ENCODE measurements at places on chromosomes 6 and 20. TPM values are rescaled to one million over a fixed set of nuclear protein-coding genes. Genes with fewer than 3 reads are reported as not detected.

Gene TOMM6
- total RNA-seq, result 54.6 TPM

Gene GSTA3
- total RNA-seq, result not detected

Gene B3GAT2
- total RNA-seq, result under 0.01 TPM

Gene PDE10A
- total RNA-seq, result 3.3 TPM

Gene LY6G5C
- total RNA-seq, result 0.72 TPM

DNA sequence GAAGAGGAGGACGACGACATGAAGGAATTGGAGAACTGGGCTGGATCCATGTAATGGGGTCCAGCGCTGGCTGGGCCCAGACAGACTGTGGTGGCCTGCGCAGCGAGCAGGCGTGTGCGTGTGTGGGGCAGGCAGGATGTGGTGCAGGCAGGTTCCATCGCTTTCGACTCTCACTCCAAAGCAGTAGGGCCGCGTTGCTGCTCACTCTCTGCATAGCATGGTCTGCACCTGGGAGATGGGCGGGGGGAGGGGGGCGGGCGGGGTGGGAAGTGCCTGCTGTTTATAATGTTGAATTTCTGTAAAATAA is 42.3 kb downstream of the CHMP4B start:
- DNase-seq, result no peak
- peaks cover 44% of the 10 kb centered on the region for H3K36me3 ChIP-seq
- no peak overlapping the region for H3K4me3 ChIP-seq
- no peaks in the 10 kb centered on the region for H3K27me3 ChIP-seq
- H3K27ac ChIP-seq, result no peak overlapping the region
- no peaks in the 10 kb centered on the region for H3K4me1 ChIP-seq

GRCh38 chr20:63360850-63361518 is at the start of gene CHRNA4:
TSS of gene CHRNA4 (minus strand) at chr20:63361349. CDS start at chr20:63361165, 184 bp downstream.
- no peak within 1 kb of the TSS for H3K27ac ChIP-seq
- no peak within 1 kb of the TSS for H3K4me3 ChIP-seq
- peaks cover 4% of the 10 kb centered on the region for H3K27me3 ChIP-seq
- no peaks in the 10 kb centered on the region for H3K4me1 ChIP-seq

DNA sequence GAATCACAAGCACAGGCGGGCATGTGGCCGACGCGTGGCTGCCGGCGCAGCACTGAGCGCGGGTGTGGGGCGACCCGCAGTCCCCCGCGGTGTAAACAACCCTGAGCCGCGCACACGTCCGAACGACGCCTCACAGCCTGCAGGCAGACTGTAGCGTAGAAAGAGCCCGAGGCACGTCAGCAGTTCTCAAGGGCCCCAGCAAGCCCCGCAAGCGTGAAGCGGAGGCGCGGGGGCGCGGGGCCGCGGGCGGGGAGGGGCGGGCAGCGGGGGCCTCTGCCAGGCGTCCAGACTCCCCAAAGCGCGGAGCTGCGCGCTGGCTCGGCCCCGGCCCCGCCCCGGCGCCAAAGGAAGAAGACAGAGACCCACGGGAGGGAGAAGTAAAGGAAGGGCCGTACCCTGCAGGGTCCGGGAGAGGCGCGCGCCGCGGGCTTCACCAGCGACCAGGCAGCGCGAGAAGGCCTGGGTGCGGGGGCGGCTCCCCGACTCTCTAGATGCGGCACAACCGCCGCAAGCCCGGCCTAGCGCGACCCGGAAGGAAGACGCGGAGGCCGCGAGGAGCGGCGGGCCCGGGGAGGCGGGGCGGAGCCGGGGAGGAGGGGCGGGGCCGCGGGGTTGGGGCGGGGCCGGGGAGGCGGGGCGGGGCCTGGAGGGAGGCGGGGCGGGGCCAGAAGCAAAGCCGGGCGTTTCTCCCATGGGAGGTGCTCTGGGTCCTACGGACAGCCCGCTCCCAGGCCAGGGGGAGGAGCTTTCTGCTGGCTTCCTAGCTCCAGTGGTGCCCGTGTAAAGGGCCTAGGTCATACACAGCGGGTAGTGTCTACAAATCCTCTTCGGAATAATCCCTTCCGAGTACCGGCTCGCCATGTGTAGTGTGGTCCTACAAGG is at the start of gene FBXL4:
Gene FBXL4, minus strand, starts transcription at position 536 of the 882 bp plus-strand sequence. CDS start 20,958 bp downstream, outside the sequence.
- no peaks in the 10 kb centered on the region for H3K27me3 ChIP-seq
- peaks cover 16% of the 10 kb centered on the region for H3K4me1 ChIP-seq
- DNase-seq, result peak; percentile 96
- H3K4me3 ChIP-seq, result peak within 1 kb of the TSS; percentile 88
- peak within 1 kb of the TSS; percentile 84 for H3K27ac ChIP-seq

- peaks cover under 1% of the 10 kb centered on the region for H3K27me3 ChIP-seq
- no peaks in the 10 kb centered on the region for H3K36me3 ChIP-seq
- H3K4me3 ChIP-seq, result no peak overlapping the region
- peaks cover 18% of the 10 kb centered on the region for H3K4me1 ChIP-seq
- no peak overlapping the region for H3K27ac ChIP-seq
Measured at GRCh38 chr20:49603209-49603627, 35.3 kb upstream of the PTGIS start.

GRCh38 chr6:74534465-74535211 is 671.2 kb downstream of the COL12A1 start:
- no peaks in the 10 kb centered on the region for H3K36me3 ChIP-seq
- peaks cover 5% of the 10 kb centered on the region for H3K4me1 ChIP-seq
- H3K27me3 ChIP-seq, result no peaks in the 10 kb centered on the region
- DNase-seq, result peak; percentile 10
- peak overlapping the region; percentile 30 for H3K27ac ChIP-seq

GRCh38 chr20:61997891-61998290 is 67.8 kb downstream of the TAF4 start:
- no peak for DNase-seq
- peaks cover 72% of the 10 kb centered on the region for H3K36me3 ChIP-seq
- no peak overlapping the region for H3K27ac ChIP-seq
- no peak overlapping the region for H3K4me3 ChIP-seq
- no peaks in the 10 kb centered on the region for H3K4me1 ChIP-seq

DNA sequence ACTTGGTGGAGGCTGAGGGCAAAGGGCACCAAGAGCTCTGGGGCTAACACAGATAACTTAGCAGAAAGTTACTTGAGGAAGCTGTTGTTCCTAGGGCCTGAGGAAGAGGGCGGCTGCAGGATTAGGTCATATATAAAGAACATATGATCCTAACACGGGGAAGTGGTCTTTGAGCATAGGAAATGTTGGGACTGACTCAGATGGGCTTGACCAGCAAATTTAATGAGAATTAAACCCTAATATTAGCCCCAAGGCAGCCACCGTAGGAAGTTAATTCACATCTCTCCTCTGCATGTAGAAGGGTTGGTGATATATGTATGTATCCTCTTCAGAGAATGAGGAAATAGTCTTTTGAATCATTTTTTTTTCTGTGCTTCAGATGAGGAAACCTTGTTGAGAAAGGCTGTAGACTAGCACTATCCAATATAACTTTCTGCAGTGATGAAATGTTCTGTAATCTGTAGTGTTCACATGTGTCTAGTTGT is 9.2 kb upstream of the ZBTB9 start:
- no peak overlapping the region for H3K4me3 ChIP-seq
- no peak overlapping the region for H3K27ac ChIP-seq
- no peaks in the 10 kb centered on the region for H3K4me1 ChIP-seq
- peak; percentile 67 for DNase-seq

DNA sequence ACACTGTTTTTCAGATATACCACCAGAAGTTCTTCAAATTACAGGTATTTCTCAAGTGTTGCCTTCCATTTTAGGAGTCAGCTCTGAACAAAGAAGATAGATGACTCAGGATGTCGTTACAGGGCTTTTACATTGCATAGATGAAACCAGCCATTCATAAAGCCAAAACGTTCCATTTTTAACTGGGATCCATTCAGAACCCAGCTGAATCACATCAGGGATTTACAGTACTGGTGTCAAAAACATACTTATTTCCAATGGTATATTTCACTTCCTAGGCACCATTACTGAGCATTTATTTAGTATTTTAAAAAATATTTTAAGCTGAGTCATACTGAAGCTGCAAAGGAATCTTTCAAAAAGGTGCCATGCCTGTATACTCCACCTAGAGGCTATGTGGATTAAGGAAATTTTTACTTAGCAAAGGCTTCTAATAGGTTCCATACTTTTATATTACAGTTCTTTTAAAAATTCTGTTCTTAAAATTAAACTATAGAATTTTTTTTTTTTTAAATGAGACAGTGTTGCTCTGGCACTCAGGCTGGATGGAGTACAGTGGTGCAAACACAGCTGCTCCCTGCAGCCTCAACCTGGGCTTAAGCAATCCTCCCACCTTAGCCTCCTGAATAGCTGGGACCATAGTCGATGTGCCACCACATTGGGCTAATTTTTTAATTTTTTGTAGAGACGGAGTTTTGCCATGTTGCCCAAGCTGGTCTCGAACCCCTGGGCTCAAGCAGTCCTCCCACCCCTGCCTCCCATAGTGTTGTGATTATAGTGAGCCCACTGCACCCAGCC is 2.6 kb downstream of the ASF1A start:
- peak overlapping the region; percentile 81 for H3K27ac ChIP-seq
- DNase-seq, result no peak
- H3K27me3 ChIP-seq, result no peaks in the 10 kb centered on the region
- H3K4me1 ChIP-seq, result peaks cover 24% of the 10 kb centered on the region
- peak overlapping the region; percentile 20 for H3K4me3 ChIP-seq
- peaks cover 4% of the 10 kb centered on the region for H3K36me3 ChIP-seq

- H3K4me1 ChIP-seq, result no peaks in the 10 kb centered on the region
Measured at GRCh38 chr20:35001596-35002362, 46.1 kb downstream of the MYH7B start.

- H3K27ac ChIP-seq, result no peak overlapping the region
- no peak overlapping the region for H3K4me3 ChIP-seq
- H3K27me3 ChIP-seq, result no peaks in the 10 kb centered on the region
- H3K36me3 ChIP-seq, result peaks cover 36% of the 10 kb centered on the region
- H3K4me1 ChIP-seq, result no peaks in the 10 kb centered on the region
- DNase-seq, result no peak
Measured at GRCh38 chr20:34774449-34774848, 51.0 kb downstream of the NCOA6 start.

DNA sequence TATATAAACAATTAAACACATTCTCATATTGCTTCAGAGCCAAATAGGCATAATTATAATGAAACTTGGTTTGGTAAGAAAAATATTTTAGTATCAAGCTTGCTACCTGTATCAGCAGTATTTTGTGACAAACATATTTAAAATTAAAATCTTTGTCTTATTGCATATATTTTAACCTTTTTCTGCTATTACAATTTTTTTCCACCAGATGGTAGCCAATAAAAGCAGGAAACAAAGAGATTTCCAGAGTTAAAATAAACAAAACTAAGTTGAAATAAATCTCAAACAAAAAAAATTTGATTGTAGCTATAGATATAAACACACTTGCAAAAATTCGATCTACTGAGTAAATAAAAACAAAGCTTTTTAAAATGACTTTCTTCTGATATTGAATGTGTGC is 491.3 kb upstream of the GJE1 start:
- no peak overlapping the region for H3K4me3 ChIP-seq
- H3K27ac ChIP-seq, result no peak overlapping the region
- no peaks in the 10 kb centered on the region for H3K36me3 ChIP-seq
- no peaks in the 10 kb centered on the region for H3K27me3 ChIP-seq
- H3K4me1 ChIP-seq, result no peaks in the 10 kb centered on the region

DNA sequence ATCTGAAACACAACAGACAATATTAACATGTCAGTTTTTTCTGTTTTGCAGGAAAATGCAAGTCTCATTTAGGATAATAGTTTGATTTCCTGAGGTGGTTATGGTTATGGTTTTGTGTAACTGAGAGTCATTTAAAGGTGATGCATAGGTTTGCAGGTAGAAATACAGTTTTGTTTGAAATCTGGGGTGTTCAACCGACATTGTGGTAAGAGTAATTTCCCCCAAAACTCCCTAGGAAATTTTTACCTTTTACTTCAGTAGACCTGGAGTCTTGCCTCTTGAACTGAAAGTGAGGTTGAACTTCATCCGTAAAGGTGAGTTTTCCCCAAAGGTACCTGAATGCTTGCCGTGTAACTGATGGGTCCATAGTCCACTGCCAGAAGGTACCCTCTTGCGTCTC is 71.4 kb downstream of the JARID2 start:
- H3K27me3 ChIP-seq, result no peaks in the 10 kb centered on the region
- H3K27ac ChIP-seq, result no peak overlapping the region
- H3K4me1 ChIP-seq, result peaks cover 7% of the 10 kb centered on the region
- no peak for DNase-seq

GRCh38 chr20:64211874-64212658 is 43.5 kb upstream of the PCMTD2 start:
- peaks cover 8% of the 10 kb centered on the region for H3K4me1 ChIP-seq
- peaks cover 36% of the 10 kb centered on the region for H3K27me3 ChIP-seq
- H3K36me3 ChIP-seq, result no peaks in the 10 kb centered on the region
- DNase-seq, result no peak

DNA sequence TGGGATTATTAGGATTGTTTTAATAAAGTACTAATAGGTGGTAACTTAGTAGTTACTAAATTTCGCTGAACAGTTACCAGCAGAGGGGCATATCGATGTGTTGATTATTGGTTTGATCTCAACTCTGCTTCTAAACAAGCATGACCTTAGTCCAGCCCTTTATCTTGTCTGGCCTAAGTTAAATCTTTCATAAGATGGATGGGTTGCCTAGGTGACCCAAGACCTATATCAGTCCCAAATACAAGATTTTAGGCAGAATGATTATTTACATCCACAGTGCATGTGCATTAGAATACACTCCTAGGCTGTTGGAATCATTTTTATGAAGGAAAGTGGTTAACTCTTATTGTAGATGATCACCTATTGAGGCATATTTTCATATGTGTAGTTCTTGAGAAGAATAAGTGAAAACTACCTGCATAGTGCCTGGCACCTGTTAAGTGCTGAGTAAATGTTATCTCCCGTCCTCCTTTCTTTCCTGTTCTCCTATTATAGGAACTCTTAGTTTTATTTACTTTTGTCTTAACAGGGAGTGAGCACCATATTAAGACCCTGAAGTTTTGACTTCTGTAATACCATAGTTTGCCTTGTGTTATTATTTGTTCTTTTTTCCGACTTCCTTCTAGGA is 1.1 kb downstream of the HSF2 start:
- peak; percentile 52 for DNase-seq
- no peaks in the 10 kb centered on the region for H3K27me3 ChIP-seq
- no peaks in the 10 kb centered on the region for H3K36me3 ChIP-seq
- peak overlapping the region; percentile 98 for H3K4me3 ChIP-seq
- peak overlapping the region; percentile 89 for H3K27ac ChIP-seq

DNA sequence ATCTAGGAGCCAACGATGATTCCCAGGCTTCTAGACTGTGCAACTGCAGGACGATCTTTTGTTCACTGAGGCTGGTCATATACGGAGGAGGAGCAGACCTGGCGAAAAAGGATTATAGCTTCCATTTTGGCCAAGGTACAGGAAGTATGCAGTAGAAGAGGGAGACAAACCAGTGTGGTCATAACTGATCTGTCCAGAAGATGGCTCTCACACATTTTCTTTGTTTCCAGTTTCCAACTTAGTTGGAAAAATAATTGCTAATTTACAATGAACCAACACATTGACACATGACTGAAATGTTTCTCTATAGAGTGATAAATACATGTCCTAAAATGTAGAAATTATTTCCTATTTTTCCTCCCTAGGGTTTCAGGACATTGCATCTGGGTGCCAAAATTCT is 364.1 kb upstream of the BTBD3 start:
- no peak for DNase-seq
- no peaks in the 10 kb centered on the region for H3K36me3 ChIP-seq
- peaks cover 3% of the 10 kb centered on the region for H3K27me3 ChIP-seq
- no peak overlapping the region for H3K4me3 ChIP-seq
